ENCODE measurements at places on chromosomes 16 and 17. TPM values are rescaled to one million over a fixed set of nuclear protein-coding genes. Genes with fewer than 3 reads are reported as not detected.
A peak's percentile ranks its signal among the peaks of the same experiment; 100 is the strongest.

GRCh38 chr17:74465378-74466110 lies 890 bp upstream of the CD300A start:
- no peak for DNase-seq
- H3K4me3 ChIP-seq = no peak overlapping the region
- no peaks in the 10 kb centered on the region for H3K27me3 ChIP-seq
- H3K27ac ChIP-seq = no peak overlapping the region

ANKS4B gene
- 4.8 TPM for total RNA-seq

- peak overlapping the region; percentile 47 for H3K27ac ChIP-seq
- H3K4me1 ChIP-seq = peaks cover 48% of the 10 kb centered on the region
- H3K36me3 ChIP-seq = no peaks in the 10 kb centered on the region
- H3K27me3 ChIP-seq = no peaks in the 10 kb centered on the region
- H3K4me3 ChIP-seq = no peak overlapping the region
- peak; percentile 18 for DNase-seq
These were observed 45.0 kb downstream of the SLC7A5 start for GRCh38 chr16:87824016-87824990.

KRTAP1-5 gene
- total RNA-seq = not detected

C17orf67 gene
- 4.6 TPM for total RNA-seq

DNA sequence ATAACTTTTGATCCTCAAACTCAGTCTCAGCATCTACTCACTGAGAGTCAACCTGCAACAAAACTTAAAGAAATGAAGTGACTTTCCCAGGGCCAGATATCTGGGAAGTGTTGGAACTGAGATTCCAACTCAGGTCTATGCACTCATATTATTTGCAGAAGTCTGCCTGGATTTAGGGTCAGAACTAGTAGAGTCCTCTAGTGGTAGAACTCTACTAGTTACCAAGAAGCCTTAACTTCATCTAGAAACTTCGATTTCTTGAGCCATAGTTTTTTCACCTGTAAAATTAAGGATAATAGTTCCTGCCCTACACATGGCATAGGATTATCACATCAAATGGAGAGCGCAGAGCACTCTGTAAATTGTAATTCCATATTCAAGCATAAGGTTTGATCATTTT lies 23.4 kb upstream of the KRT24 start:
- H3K27me3 ChIP-seq = no peaks in the 10 kb centered on the region
- no peaks in the 10 kb centered on the region for H3K36me3 ChIP-seq
- no peaks in the 10 kb centered on the region for H3K4me1 ChIP-seq
- H3K4me3 ChIP-seq = no peak overlapping the region
- no peak overlapping the region for H3K27ac ChIP-seq

DNA sequence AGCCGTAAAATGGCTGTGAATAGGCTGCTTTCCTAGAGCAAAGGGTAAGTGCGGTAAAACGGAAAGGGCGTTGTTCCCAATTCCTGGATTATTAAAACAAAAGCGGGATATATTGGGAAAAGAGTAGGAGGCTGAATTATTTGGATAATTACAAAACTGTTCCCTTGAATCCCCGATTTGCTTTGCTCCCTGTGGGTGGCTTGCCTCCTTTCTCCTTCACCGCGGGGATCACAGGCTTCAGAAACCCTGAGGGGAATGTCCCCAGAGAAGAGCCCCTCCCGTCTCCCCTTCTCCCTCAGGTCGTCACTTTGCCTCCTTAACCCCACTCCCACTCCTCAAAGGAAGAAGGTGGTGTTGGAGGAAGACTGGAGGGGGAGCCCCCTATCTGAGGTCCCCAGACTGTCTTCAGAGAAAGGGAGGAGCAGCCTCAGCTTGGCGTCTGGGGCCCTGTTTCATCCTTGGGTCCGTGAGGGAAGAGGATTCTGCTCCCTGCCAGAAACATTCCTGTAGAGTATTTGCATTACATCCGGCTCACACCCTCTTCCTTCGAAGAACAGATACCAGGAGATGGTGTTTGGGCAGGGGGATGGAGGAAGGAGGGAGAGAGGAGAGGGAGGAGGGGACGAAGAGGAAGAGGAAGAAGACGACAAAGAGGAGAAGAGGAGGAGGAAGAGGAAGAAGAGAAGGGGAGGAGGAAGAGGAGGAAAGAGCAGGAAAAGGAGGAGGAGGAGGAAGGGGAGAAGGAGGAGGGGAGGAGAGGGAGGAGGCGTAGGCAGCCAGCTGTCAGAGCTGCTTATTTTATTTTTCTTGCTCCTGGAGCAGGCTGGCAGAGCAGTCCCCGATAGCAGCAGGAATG lies 31.8 kb downstream of the MRM1 start:
- no peak overlapping the region for H3K27ac ChIP-seq
- H3K4me3 ChIP-seq = no peak overlapping the region
- DNase-seq = no peak

GRCh38 chr16:62216837-62217236 lies 180.6 kb upstream of the CDH8 start:
- no peaks in the 10 kb centered on the region for H3K27me3 ChIP-seq
- no peak overlapping the region for H3K27ac ChIP-seq
- no peak for DNase-seq
- H3K36me3 ChIP-seq = no peaks in the 10 kb centered on the region
- H3K4me3 ChIP-seq = no peak overlapping the region

DNA sequence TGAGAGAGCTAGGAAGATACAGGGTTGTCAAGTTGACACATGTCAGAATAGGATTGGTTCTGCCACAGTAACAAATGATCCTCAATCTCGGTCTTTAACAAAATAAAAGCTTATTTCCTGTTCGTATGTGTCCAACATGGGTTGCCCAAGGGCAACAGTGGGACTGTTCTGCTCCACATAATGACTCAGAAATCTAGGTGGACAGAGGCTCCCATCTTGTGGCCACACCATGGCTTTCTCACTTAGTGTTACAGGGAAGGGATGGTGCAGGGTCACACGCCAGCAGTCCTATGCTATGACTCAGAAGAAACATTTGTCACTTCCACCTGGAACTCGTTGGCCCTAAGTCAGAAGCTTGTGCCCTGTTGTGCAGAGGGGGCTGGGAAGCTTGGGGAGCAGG lies 364.9 kb downstream of the SNX29 start:
- no peak overlapping the region for H3K4me3 ChIP-seq
- no peaks in the 10 kb centered on the region for H3K36me3 ChIP-seq
- no peaks in the 10 kb centered on the region for H3K4me1 ChIP-seq
- no peaks in the 10 kb centered on the region for H3K27me3 ChIP-seq

- no peak for DNase-seq
- peak overlapping the region; percentile 56 for H3K4me3 ChIP-seq
- H3K27ac ChIP-seq = no peak overlapping the region
- peaks cover 5% of the 10 kb centered on the region for H3K4me1 ChIP-seq
- H3K36me3 ChIP-seq = no peaks in the 10 kb centered on the region
These were observed 779 bp upstream of the CCDC102A start for GRCh38 chr16:57537194-57537505.

HSD11B2 gene
- total RNA-seq = 11.3 TPM

DBNDD1 gene
- total RNA-seq = 64.6 TPM

PDILT gene
- total RNA-seq = not detected

DNA sequence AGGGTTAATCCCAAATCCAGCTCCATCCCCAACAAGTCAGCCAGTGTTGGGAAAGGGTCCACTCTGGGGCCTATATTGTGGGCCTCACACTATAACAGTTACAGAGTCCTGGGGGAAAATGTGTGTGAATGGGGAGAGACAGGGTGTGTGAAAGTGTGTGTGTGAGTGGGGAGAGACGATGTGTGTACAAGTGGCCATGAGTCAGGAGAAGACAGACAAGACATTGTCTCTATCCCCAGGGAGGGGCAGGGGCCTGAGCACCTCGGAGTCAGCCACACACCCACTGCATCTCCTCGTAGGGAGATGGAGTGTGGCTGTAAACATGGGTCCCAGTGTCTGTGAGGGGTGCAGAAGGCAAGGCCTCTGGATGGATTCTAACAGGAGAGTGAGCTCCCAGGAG lies 2.9 kb downstream of the CRHR1 start:
- H3K27ac ChIP-seq = no peak overlapping the region
- no peak for DNase-seq
- no peak overlapping the region for H3K4me3 ChIP-seq
- 0 out of 2 replicates have a peak, but pooled peaks cover 3% of the 10 kb centered on the region for H3K4me1 ChIP-seq
- no peaks in the 10 kb centered on the region for H3K36me3 ChIP-seq
- H3K27me3 ChIP-seq = peaks cover 3% of the 10 kb centered on the region

IL17C gene
- total RNA-seq = not detected

DNA sequence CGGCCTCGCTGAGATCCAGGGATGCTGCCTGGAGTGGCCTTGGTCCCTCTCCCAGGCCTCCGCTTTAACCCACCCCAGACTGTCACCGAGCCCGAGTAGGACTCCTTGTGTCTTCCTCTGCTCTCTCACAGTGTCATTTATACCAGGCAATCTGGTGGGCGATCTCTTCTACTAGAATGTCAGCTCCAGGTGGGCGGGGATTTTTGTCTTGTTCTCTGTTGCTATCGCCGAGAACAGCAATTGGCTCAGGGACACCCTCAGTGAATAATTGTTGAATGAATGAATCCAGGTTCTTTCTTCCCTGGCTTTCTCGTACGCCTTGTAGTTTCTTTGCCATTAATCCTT lies 591 bp downstream of the DHX38 start:
- no peak for DNase-seq
- H3K4me3 ChIP-seq = peak overlapping the region; percentile 72
- peak overlapping the region; percentile 97 for H3K27ac ChIP-seq
- H3K4me1 ChIP-seq = 0 out of 2 replicates have a peak, but pooled peaks cover 9% of the 10 kb centered on the region
- peaks cover 2% of the 10 kb centered on the region for H3K36me3 ChIP-seq

DNA sequence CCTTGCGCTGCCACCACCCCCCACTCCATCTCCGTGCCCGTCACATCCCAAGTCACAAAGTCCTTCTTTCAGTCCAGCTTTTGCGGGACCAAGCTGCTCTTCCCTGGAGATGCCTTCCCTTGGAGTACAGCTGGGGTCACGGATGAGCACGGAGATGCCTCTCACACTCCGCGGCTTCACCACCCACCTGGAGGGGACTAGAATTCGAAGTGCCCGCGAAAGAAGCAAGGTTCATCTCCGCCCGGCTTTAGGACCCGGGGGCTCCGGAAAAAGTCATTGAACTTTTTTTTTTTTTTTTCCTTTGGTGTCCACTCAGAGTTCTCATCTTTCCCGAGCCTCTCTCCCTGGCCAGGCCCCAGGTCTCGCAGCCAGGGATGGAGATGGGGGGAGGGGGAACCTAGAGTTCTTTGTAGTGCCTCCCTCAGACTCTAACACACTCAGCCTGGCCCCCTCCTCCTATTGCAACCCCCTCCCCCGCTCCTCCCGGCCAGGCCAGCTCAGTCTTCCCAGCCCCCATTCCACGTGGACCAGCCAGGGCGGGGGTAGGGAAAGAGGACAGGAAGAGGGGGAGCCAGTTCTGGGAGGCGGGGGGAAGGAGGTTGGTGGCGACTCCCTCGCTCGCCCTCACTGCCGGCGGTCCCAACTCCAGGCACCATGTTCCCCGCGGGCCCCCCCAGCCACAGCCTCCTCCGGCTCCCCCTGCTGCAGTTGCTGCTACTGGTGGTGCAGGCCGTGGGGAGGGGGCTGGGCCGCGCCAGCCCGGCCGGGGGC lies at the start of gene FKBP10:
FKBP10 (plus strand) TSS at position 624 of the 771 bp plus-strand sequence; CDS start at position 655, 31 bp downstream.
- no peaks in the 10 kb centered on the region for H3K27me3 ChIP-seq
- H3K4me1 ChIP-seq = peaks cover 17% of the 10 kb centered on the region
- DNase-seq = peak; percentile 90
- H3K4me3 ChIP-seq = peak within 1 kb of the TSS; percentile 91

CDH15 gene
- not detected for total RNA-seq

GRCh38 chr17:8020776-8021564 lies 17.9 kb upstream of the ALOX15B start:
- DNase-seq = no peak
- no peaks in the 10 kb centered on the region for H3K27me3 ChIP-seq
- no peak overlapping the region for H3K27ac ChIP-seq
- no peak overlapping the region for H3K4me3 ChIP-seq

HLF gene
- total RNA-seq = 19.8 TPM

GRCh38 chr17:48612854-48613691 lies 2.0 kb downstream of the HOXB8 start:
- DNase-seq = peak; percentile 82
- H3K27ac ChIP-seq = peak overlapping the region; percentile 4
- no peaks in the 10 kb centered on the region for H3K36me3 ChIP-seq
- H3K27me3 ChIP-seq = peaks cover 13% of the 10 kb centered on the region
- peaks cover 10% of the 10 kb centered on the region for H3K4me1 ChIP-seq

CD300C gene
- total RNA-seq = not detected

DNA sequence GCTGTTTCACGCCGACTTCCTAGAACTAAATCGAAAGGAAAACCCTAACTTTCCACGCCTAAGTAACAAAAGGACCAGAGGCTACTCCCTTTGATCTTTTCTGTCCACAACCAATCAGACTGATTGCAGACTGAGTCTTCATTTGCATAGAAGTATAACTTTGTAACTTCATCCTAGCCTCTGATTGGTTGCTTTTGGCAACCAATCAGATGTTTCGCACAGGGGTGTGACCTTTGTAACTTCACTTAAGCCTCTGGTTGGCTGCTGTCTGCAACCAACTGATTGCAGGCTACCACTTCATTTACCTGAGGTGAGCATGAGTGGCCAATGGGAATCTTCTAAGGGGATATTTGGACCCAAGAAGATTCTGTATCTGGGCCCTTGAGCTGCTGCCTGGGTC lies 17.4 kb upstream of the ICAM2 start:
- H3K36me3 ChIP-seq = no peaks in the 10 kb centered on the region
- no peak overlapping the region for H3K4me3 ChIP-seq
- peaks cover 7% of the 10 kb centered on the region for H3K4me1 ChIP-seq
- DNase-seq = no peak

DNA sequence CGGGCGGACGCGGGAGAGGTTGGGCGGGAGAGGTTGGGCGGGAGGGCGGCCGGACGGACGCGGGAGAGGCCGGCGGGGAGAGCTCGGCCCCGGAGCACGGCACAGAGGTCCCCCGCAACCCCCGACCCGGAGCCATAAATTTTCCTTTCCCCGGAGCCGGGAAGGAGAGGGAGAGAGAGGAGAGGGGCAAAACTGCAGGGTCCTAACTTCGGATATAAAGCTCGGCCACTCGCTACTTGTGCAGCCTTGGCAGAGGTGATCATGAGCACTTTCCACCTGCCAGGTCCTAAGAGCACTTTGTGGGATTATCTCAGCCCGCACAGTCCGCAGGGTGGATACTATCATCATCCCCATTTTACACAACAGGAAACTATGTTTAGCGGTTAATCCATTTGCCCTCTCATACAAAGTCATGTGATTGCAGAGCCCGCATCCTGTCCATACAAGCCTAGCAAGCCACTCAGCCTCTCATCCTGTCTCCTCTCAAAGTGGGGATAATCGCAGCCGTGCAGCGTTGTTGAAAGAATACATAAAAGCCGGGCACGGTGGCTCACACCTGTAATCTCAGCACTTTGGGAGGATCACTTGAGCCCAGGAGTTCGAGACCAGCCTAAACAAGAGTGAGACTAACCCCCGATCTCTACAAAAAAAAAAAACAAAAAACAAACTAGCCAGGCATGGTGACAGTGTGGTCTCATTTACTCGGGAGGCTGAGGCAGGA lies 780 bp upstream of the DCAKD start:
- H3K27ac ChIP-seq = no peak overlapping the region
- no peaks in the 10 kb centered on the region for H3K36me3 ChIP-seq
- peaks cover 7% of the 10 kb centered on the region for H3K4me1 ChIP-seq
- DNase-seq = no peak

DNA sequence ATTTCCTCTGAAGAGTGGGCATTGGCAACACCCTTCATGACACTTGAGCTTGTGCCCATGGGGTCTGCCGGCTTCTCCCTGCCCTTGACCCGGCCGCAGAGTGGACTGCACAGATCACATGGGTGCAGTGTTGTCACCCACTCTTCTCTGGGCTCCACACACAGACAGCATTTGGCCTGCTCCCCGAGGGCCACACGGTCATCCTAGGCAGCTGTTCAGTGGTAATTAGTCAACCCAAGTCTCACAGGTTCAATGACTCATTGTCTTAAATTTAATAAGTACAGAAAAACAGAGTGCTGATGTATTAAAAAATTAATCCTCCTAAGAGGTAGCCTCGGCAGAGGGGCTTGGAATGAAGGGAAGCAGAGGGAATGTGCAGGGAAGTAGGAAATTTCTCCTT lies 204.8 kb downstream of the MSI2 start:
- no peak overlapping the region for H3K4me3 ChIP-seq
- no peaks in the 10 kb centered on the region for H3K36me3 ChIP-seq
- DNase-seq = no peak
- H3K27me3 ChIP-seq = no peaks in the 10 kb centered on the region
- peak overlapping the region; percentile 6 for H3K27ac ChIP-seq
- H3K4me1 ChIP-seq = peaks cover 8% of the 10 kb centered on the region
